ENCODE measurements at places on chromosomes 2 and 18. TPM values are rescaled to one million over a fixed set of nuclear protein-coding genes. Genes with fewer than 3 reads are reported as not detected.

DNA sequence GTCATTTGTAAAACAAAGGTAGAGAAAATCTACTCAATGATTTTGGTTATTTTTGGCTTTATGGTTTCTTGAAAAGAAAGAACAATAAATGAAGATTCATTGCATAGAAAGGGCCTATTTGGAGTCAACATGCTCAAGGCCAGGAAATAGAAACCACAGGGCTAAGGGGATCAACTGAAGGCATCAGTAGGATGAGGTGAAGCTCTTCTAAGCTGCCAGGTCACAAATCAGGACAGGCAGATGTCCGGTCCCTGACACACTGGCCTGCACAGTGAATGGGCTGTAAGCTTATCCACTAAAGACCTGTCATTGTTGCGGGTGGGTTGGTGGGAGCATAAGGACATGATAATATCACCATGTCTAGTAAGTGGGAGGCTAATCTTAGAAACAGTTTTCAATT lies 31.6 kb upstream of the RNF138 start:
- no peak for DNase-seq

- peak; percentile 25 for DNase-seq
Observed at GRCh38 chr2:10236571-10237391, 65.9 kb upstream of the HPCAL1 start.

- no peak for DNase-seq
Observed at GRCh38 chr18:6580401-6580800, 149.1 kb upstream of the ARHGAP28 start.

CCDC178 gene
- 0.35 TPM for total RNA-seq

UGGT1 gene
- 21.8 TPM for total RNA-seq
